ENCODE measurements at places on chromosomes 4 and X.

DNA sequence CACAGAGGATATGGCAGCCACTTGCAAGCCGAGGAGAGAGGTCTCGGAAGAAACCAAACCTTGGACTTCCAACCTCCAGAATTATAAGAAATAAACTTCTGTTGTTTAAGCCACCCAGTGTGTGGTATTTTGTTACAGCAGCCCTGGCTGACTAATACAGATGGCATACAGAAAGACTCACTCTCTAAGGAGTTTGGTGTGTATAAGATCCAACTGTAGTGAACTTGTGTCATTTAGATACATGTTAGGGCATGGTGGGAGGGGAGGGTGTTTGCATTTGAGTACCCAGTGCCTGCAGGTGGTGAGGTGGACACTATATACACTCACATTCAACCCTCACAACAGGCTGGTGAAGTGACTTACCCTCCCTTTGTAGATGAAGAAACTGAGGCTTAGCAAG lies 233.2 kb upstream of the KLF3 start:
- DNase-seq, result no peak

DNA sequence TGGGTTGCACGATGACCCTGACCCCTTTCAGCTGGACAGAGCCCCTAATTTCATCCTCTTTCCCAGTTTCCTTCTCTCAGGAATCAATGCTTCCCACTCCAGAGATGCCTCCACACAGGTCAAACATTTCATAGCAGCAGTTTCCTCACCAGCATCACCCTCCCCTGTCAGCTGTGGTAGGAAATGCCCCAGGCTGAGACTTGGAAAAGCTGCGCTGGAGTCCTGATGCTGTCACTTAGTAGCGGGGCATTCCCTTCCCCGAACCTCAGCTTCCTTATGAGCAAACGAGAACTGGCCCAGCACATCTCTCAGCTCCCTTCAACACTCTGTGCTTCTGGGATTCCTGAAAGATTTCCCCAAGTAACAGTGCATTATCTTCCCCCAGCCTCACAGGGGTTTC lies 2.7 kb downstream of the GJB1 start:
- DNase-seq, result no peak

DNA sequence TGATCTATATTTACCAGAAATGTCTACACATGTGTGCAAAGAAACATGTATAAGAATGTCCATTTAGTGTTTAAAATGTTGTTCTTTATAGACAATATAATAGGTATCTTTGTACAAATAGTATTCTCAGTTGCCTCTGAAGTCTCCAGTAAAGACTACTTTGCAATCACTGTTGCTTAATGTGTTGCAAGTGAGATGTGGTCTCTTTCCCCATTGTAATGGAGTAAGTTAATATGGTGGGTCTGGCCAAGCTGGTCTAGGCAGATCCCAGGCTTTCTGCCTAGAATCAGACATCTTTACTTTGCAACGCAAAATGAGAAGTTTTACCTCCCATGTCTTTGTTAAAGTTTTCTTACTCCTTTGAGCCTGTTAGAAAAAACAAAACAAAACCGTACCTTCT lies 144.8 kb downstream of the GABRA3 start:
- DNase-seq, result no peak

GRCh38 chr4:66351761-66352160 lies 681.5 kb upstream of the EPHA5 start:
- no peak for DNase-seq

DNA sequence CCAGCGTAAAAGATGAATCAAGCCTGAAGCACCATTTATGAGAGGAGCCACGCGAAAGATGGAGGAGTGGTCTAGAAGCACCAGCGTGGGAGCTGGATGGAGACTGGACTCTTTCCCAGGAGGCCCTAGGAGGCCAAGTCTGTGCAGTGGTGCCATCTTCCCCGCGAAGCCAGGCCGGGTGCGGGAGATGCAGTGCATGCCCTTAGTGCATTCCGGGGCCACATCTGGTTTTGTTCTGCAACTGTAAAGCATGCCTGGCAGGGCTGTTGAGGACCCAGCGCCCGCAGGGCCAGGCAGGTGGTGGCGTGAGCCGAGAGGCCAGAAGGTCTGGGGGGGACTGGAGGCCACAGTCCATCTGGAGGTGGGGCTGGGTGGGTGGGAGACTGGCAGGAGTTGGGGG lies 78.6 kb upstream of the ADRA2C start:
- no peak for DNase-seq

GRCh38 chr4:174537634-174538033 lies 15.3 kb upstream of the HPGD start:
- DNase-seq, result no peak

GRCh38 chr4:48109413-48110263 lies 24.4 kb downstream of the TXK start:
- no peak for DNase-seq

DNA sequence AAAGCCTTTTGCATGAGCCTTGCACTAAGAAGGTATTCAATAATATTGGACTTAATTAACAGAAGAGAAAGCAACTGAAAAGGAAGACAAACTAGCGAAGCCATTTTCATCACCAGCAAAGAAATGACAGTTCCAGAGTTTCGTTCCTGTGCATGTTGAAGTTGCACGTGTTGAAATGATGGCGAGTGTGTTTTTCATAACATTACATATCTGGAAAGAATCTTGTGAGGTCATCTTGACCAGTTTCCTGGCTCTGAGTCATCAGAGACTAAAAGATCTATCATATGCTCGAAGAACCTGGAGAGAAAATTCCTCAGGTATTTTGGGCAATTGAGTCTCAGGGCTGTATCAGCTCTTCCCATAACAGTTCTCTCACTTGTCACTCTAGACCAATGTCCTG lies 106.2 kb upstream of the MAML3 start:
- no peak for DNase-seq

DNA sequence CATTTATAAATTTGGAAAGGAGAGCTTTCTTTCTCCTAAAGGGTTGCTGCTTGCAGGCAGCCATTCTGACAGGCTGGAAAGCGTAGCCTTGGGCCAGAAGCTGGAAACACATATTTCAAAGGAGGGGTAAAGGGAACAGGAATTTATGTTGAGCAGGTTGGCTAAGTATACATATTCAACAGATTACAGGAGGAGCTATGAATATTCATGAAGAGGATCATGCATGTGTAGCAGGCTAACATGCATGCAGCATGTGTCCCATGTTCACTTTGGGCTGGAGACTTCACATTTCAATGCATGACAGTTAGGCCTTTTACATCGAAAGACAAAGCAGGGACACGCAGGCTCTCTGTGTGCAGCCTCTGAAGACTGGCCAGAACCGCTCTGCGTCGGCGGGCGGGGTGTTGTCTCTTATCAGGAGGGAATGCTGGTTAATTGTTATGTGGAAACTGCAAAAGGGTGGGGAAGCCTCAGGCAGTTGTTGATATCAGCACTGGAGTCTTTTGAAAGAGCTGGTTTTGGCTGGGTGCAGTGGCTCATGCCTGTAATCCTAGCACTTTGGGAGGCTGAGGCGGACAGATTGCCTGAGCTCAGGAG lies 31.5 kb downstream of the CASP3 start:
- no peak for DNase-seq

- no peak for DNase-seq
Measured at GRCh38 chr4:39587881-39588280, 50.8 kb downstream of the SMIM14 start.

- DNase-seq, result no peak
Measured at GRCh38 chrX:126550816-126551215, 1.8 kb downstream of the DCAF12L1 start.

DNA sequence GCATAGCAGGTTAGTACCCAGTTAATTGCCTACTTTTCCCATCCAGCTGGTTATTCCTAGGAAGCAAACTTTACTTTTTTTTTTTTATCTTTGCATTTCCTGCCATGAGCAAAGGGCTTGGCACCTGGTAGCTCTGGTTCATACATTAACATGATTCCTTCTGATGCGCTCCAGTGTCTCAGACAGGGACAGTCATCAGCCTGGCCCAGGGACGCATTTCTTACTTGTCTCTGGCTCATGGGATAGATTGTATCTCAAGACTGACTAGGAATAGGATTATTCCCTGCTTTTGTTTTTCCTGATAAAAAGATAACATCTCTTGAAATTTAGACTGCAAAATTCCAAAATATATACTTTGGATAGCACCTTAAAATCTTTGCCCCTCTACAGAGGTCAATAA lies 571.5 kb upstream of the TENM3 start:
- no peak for DNase-seq

DNA sequence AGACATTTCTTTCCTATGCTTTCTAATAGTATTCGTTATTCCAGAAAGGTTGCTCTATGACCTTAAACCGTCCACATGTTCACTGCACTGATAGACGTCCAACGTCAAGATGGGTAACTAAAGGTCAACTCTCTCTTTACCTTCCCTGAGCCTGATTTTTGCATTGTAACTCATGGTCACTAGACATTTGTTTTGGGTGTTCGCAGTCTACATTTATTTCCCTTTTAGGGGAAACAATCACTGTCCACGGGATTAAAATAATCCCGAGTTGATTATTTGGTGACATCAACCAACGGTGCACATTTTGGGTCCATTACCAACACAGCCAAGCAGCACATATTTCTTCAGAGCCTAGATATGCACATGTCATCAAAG lies 540 bp upstream of the HADH start:
- DNase-seq, result no peak

DNA sequence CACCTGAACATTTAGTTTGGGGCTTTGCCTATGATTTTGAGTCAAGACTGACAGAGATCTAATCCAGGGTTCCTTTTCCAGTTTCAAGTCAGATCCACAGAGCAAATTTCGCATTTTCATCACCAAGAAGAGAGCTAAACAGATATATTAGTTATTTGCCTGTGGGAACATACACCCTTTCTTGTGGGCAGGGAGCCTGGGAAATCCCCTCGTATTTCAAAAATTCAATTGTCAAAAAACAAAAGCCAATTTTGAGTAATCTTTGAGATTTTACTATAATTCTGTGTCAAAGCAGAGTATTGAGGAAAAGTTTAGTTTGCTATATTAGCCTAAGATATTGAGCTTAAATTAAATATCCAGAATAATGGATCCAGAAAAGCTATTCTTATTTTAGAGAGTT lies 56.6 kb downstream of the AFM start:
- DNase-seq, result no peak

GRCh38 chr4:17283251-17283650 lies 228.6 kb downstream of the QDPR start:
- no peak for DNase-seq

GRCh38 chrX:36909676-36910030 lies 98.5 kb upstream of the FAM47C start:
- DNase-seq, result no peak

DNA sequence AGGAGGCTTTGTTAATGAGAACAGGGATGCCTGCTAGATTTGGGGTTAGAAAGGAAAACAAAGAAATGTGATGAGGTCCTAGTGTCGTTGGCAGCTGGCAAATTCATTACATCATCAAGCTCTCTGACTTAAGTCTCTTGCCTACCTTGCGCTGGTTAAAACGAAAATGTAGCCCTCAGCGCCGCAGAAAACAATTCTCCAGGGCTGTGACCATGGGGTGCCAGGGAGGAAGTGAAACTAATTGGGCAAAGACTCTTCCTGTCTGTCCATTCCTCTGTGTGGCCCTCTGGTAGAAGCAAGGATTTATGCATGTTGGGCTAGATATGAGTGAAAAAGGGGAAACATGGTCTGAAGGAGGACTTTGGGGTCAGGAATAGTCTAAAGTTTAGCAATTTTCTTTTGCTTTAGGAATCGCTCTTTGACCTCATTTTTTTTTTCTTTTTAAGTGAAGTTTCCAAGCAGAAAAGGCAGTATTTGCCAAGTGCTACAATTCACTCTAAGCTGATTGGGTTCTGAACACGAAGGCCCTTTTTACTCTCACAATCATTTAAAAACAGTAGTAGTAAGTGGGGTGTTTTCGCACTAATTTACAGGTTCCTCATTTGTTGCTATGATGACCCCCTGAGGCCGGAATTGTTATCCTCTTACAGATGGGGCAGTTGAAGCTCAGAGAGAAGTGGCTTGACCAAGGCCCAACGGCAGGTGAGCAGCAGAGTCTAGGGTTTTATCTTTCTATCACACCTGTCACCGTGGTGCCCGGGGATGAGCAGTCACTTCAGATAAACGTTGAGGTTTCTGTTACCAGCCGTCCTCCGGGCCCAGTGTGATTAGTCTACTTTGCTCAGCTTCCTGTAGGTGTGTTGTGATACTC lies 27.3 kb upstream of the CHRNA9 start:
- no peak for DNase-seq

- DNase-seq, result peak; percentile 67
Measured at GRCh38 chr4:1012034-1012739, 761 bp downstream of the FGFRL1 start.

All from lower lobe of right lung (tissue), 2 donors.